ENCODE measurements at places on chromosomes 12 and 14.

DNA sequence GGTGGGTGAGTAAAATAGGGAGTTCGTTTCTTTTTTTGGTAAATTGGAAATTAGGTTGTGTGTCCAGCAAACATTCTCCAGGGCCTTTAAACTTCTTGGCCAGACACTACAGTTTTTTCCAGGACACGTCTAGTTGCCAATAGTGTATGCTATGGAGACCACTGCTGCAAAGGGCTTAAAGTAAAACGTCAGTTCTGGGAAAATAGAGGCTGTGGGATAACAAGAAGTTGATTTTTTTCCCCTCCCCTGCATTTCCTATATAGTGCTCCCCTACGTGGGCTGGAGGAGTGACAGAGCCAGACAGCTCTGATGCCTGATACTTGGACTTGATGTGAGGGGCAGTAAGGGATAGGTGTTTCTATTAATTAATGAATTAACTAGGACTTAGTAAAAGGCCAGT lies 2.4 kb downstream of the ACVR1B start:
- peaks cover 34% of the 10 kb centered on the region for H3K27me3 ChIP-seq
- no peaks in the 10 kb centered on the region for H3K36me3 ChIP-seq
- H3K4me3 ChIP-seq, result no peak overlapping the region
- no peak for DNase-seq
- H3K27ac ChIP-seq, result no peak overlapping the region

DNA sequence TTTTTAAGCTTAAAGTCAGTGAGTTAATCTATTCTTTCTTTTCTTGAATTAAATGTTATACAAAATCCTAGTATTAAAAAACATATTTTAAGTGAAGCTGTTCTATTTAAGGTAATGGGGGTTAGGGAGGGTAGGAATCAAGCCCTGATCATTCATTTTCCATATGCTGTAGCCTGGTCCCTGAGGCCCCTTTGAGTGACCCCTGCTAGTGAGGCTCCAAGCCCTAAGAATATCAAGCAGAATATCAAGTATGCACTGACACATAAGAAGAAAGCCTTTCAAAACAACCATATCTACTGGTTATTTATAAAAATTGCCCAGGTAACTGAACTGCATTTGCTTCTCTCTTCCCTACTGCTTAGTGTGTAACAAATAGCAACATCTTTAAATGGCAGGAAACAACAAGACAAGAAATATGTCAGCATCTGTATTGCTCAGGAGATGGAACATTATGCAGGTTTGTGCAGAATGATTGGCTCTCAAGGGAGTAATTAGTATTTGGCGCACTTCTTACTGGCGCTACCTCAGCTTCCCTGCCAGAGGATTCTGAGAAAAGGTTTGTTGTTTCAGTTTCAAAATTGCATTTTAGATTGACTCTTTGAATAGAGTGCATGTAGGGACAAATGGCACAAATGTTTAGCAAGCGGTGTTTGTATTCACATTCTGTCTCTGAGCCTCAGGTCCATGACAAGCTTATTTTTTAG lies 223.0 kb downstream of the DUSP6 start:
- H3K27me3 ChIP-seq, result no peaks in the 10 kb centered on the region
- no peaks in the 10 kb centered on the region for H3K4me1 ChIP-seq
- no peaks in the 10 kb centered on the region for H3K36me3 ChIP-seq
- H3K27ac ChIP-seq, result no peak overlapping the region
- no peak for DNase-seq

- no peak for DNase-seq
- no peaks in the 10 kb centered on the region for H3K4me1 ChIP-seq
- H3K36me3 ChIP-seq, result peaks cover 17% of the 10 kb centered on the region
Measured at GRCh38 chr12:110498984-110499706, 2.8 kb downstream of the VPS29 start.

GRCh38 chr12:71400481-71400880 lies 39.1 kb upstream of the LGR5 start:
- DNase-seq, result no peak
- no peak overlapping the region for H3K4me3 ChIP-seq
- H3K27me3 ChIP-seq, result no peaks in the 10 kb centered on the region
- no peaks in the 10 kb centered on the region for H3K4me1 ChIP-seq
- H3K27ac ChIP-seq, result no peak overlapping the region

- DNase-seq, result no peak
- H3K4me3 ChIP-seq, result no peak overlapping the region
- H3K4me1 ChIP-seq, result no peaks in the 10 kb centered on the region
- no peaks in the 10 kb centered on the region for H3K27me3 ChIP-seq
Measured at GRCh38 chr14:106790189-106791036, 1264.0 kb downstream of the TMEM121 start.

DNA sequence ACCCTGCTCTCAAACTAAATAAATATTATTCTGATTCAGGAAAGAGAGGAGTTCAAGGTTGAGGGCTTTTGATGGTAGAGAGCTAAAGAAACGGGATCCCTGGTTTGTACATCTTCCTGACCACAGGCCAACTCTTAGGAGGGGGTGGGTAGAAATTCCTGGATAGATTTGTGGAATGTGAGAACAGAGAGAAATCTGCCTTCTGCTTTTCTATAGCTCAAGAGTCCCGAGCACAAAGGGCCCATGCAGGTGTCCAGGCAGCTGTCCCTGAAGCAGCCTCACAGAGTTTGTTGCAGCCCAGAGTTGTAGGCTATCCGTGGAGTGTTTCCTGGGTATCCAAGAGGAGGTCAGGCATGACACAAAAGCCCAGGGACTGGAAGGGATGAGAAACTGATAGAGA lies 198.6 kb downstream of the BCAT1 start:
- no peak overlapping the region for H3K27ac ChIP-seq
- no peaks in the 10 kb centered on the region for H3K27me3 ChIP-seq
- no peak overlapping the region for H3K4me3 ChIP-seq
- DNase-seq, result no peak
- no peaks in the 10 kb centered on the region for H3K36me3 ChIP-seq

GRCh38 chr14:61119006-61119405 lies 138.0 kb downstream of the SLC38A6 start:
- H3K4me1 ChIP-seq, result no peaks in the 10 kb centered on the region
- H3K36me3 ChIP-seq, result no peaks in the 10 kb centered on the region
- no peak overlapping the region for H3K27ac ChIP-seq
- no peak for DNase-seq
- H3K4me3 ChIP-seq, result no peak overlapping the region

- no peaks in the 10 kb centered on the region for H3K4me1 ChIP-seq
- H3K27me3 ChIP-seq, result no peaks in the 10 kb centered on the region
Measured at GRCh38 chr12:52703878-52704277, 554 bp upstream of the KRT77 start.

- H3K27ac ChIP-seq, result no peak overlapping the region
- H3K36me3 ChIP-seq, result no peaks in the 10 kb centered on the region
- no peak for DNase-seq
- no peaks in the 10 kb centered on the region for H3K27me3 ChIP-seq
Measured at GRCh38 chr14:33903369-33903768, 47.5 kb downstream of the EGLN3 start.

DNA sequence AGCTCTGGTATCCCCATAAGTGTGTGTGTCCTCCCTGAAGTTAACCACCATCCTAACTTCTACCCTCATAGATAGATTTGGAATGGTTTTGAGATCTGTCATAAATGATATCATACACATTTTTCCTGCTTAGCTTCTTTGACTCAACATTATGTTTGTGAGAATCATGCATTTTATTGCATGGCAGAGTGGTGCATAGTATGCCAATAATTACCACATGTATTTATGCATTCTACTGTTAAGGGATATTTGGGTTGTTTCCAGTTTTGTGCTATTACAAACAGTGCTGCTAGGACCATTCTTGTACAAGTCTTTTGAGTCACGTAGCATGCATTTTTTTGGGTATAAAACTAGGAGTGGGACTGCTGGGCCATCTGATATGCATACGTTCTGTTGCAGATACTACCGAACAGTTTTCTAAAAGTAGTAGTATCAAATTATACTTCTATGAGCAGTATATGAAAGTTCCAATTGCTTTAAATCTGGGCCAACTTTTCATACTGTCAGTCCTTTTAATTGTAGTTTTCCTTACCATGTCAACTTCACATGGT lies 13.4 kb downstream of the GRIP1 start:
- no peak overlapping the region for H3K27ac ChIP-seq
- no peaks in the 10 kb centered on the region for H3K4me1 ChIP-seq
- H3K4me3 ChIP-seq, result no peak overlapping the region
- H3K36me3 ChIP-seq, result no peaks in the 10 kb centered on the region
- no peak for DNase-seq

DNA sequence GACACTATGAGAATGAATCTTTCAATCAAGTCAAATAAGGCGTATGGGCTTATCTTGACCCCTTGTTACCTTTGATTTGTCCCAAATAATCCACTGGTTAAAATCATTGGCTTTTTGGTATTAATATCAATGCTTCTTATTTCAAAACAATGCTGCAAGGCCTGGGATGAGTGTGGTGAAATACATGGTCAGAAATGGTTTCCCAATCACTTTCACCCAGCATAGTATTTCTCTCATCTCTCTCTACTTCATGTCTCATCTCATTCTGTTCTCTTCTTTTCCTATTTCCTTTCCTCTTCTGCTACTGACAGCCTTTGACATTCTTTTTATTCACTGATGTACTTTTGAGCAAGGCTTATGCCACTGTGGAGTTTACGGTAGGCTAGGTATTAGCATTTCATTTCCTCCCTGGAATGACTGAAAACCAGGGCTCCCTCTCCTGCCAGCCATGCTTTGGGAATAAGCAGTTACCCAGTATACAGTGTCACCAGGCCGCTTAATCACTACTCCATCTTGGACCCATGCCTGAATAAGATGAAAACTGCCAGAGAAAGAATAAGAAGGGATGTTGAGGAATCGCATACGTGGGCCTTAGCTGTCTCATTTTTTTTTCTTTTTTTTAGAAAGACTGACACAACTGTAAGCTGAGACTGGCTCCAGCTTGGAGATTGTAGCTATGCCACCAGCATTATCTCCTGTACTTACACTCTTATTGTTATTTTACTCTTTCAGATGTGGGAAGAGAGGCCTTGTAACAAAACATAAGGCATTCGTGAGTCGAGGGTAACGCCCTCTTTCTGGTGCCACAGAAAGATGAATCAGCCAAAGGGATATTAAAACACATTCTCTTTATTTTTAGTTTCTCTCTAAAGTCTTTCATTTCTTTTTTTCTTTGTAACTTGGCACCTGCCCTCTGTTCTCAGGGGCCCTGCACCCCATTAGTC lies 53.5 kb downstream of the IGF1 start:
- no peaks in the 10 kb centered on the region for H3K36me3 ChIP-seq
- no peak overlapping the region for H3K4me3 ChIP-seq
- no peaks in the 10 kb centered on the region for H3K27me3 ChIP-seq
- H3K4me1 ChIP-seq, result no peaks in the 10 kb centered on the region

DNA sequence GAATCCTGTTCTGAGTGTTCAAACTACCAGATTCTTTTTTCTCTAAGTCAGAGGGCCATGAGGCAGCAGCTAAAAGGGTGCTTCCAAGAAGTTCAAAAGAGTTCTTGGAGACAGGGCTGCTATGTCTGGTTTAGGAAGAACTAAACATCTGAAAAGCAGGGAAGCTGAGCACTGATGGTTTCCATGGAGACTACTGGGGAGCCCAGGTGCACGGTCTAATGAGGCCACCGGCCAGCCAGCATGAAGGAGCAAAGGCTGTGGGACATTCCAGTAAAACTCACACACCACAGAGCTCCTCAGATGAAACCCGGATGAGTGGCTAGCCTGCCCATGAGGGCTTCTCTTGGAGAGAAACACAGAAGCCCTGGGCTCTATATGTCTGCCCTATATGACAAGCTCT lies 97.3 kb downstream of the KCNK10 start:
- DNase-seq, result no peak
- H3K4me1 ChIP-seq, result no peaks in the 10 kb centered on the region
- no peak overlapping the region for H3K4me3 ChIP-seq
- H3K36me3 ChIP-seq, result no peaks in the 10 kb centered on the region
- no peak overlapping the region for H3K27ac ChIP-seq

DNA sequence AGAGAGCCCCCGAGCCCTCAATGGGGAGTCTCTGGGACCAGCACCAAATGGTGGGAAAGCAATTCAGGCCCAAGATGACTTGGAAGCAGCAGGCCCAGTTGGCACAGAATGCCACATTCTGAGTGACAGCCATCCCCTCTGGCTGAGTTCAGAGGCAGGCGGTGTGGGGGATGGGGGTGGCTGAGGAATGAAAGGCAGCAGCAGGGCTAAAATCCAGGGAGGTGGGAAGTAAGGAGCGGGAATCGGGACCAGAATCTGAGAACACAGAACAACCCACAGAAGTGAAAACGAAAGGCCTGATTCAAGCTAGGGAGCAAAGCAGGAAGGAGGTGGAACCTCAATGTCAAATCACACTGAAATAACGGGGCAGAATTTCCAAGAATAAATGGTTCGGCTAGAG lies 171.2 kb downstream of the CALM1 start:
- H3K4me1 ChIP-seq, result peaks cover 11% of the 10 kb centered on the region
- H3K4me3 ChIP-seq, result no peak overlapping the region
- no peaks in the 10 kb centered on the region for H3K36me3 ChIP-seq
- H3K27ac ChIP-seq, result no peak overlapping the region

- no peak overlapping the region for H3K27ac ChIP-seq
- H3K36me3 ChIP-seq, result no peaks in the 10 kb centered on the region
- DNase-seq, result no peak
- H3K4me1 ChIP-seq, result no peaks in the 10 kb centered on the region
Measured at GRCh38 chr12:81461163-81461562, 298.0 kb downstream of the PPFIA2 start.

- no peak for DNase-seq
- 0 out of 2 replicates have a peak, but pooled peaks cover 2% of the 10 kb centered on the region for H3K4me1 ChIP-seq
- H3K4me3 ChIP-seq, result peak overlapping the region; percentile 77
- 0 out of 2 replicates have a peak, but pooled peaks cover 3% of the 10 kb centered on the region for H3K36me3 ChIP-seq
- H3K27me3 ChIP-seq, result no peaks in the 10 kb centered on the region
- H3K27ac ChIP-seq, result peak overlapping the region; percentile 42
Measured at GRCh38 chr12:7017870-7018349, 366 bp downstream of the LPCAT3 start.

- no peaks in the 10 kb centered on the region for H3K36me3 ChIP-seq
- H3K27me3 ChIP-seq, result no peaks in the 10 kb centered on the region
- no peak overlapping the region for H3K27ac ChIP-seq
- no peaks in the 10 kb centered on the region for H3K4me1 ChIP-seq
Measured at GRCh38 chr14:36075203-36075602, 101.3 kb downstream of the PTCSC3 start.

GRCh38 chr14:23578560-23579310 lies at the start of gene JPH4:
Gene JPH4 (minus strand): TSS chr14:23578790. CDS start chr14:23577453, 1,337 bp downstream.
- H3K4me1 ChIP-seq, result peaks cover 5% of the 10 kb centered on the region
- H3K27me3 ChIP-seq, result peaks cover 22% of the 10 kb centered on the region
- no peaks in the 10 kb centered on the region for H3K36me3 ChIP-seq
- peak; percentile 77 for DNase-seq

DNA sequence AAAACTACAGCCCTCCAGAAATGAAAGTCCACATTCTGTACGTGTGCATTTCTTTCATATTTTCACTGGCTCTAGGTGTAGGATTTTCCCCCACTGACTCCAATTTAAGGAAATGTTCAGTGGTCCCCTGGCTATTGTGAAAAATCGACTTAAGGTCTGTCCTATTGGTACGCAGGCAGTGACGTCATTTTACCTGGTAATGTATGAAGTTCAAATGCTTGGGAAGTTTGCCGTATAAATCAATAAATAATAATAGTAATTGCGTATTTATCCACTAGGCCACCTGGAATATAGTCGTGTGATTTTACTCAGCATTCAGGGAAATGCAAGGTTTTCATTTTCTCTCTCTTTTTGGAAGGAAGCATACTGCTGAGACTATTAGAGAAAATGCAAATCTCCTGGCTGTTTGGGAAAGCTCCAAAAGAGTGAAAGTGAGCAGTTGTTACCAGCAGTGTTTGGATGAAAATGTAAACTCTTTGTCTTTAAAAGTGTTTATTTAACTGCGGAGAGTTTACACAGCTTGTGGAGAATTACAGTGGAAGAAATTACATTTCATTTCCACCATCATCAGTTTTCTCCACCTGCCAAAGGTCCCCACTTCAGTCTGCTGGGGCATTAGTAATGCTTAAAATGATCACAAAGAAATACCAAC lies 107.0 kb downstream of the EXOC5 start:
- peaks cover 7% of the 10 kb centered on the region for H3K4me1 ChIP-seq
- no peaks in the 10 kb centered on the region for H3K36me3 ChIP-seq
- H3K27me3 ChIP-seq, result no peaks in the 10 kb centered on the region
- H3K27ac ChIP-seq, result no peak overlapping the region
- no peak overlapping the region for H3K4me3 ChIP-seq
- DNase-seq, result no peak

All from H1 (cell line).